EH (cell line): ENCODE measurements at places on chromosomes 12 and 14.

GRCh38 chr12:12338527-12339168 lies 11.4 kb downstream of the MANSC1 start:
- peak; percentile 52 for DNase-seq

GRCh38 chr12:95225645-95226212 lies 8.1 kb downstream of the VEZT start:
- DNase-seq: no peak

- DNase-seq: no peak
Measured at GRCh38 chr14:69325646-69326265, 65.8 kb downstream of the GALNT16 start.

- no peak for DNase-seq
Measured at GRCh38 chr12:14681190-14681589, 15.2 kb downstream of the GUCY2C start.

DNA sequence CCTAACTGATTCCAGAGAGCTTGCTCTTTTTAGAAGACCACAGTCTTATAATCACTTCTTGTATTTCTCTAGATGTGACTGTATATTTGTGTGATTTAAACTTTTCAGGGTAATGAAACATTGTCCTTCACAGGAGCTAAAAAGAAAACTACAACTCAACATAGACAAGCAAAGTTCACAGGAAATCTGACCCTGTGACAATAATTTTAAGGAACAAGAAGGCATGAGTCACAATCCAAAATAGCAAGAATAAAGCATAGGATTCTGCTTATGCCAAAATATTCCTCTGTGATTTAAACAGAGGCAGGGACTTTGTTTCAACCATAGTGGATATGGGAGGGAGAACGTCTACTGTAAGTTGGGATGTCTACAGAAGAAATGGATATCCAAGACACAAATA lies 44.3 kb downstream of the GPR65 start:
- no peak for DNase-seq

DNA sequence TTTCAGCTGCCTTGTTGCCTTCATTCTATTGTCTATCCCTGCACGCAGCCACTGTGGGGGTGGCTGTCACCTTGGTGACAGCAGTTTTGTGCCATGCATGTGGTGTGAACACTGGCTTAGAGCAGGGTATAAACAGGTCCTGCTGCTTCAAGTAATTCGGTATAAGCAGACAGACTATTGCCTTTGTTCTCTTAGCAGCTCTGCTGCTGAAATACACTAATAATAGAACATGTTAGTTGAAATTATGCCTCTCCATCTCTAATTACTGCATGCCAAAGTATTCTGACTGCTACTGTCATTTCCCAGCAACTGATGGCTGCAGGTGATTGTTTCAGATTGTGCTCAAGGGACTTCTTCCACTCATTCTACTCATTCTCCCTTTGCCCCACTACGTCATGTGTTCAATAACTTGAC lies 34.6 kb downstream of the PTPRO start:
- no peak for DNase-seq

GRCh38 chr12:32921397-32921796 lies 24.8 kb upstream of the PKP2 start:
- DNase-seq: peak; percentile 1

DNA sequence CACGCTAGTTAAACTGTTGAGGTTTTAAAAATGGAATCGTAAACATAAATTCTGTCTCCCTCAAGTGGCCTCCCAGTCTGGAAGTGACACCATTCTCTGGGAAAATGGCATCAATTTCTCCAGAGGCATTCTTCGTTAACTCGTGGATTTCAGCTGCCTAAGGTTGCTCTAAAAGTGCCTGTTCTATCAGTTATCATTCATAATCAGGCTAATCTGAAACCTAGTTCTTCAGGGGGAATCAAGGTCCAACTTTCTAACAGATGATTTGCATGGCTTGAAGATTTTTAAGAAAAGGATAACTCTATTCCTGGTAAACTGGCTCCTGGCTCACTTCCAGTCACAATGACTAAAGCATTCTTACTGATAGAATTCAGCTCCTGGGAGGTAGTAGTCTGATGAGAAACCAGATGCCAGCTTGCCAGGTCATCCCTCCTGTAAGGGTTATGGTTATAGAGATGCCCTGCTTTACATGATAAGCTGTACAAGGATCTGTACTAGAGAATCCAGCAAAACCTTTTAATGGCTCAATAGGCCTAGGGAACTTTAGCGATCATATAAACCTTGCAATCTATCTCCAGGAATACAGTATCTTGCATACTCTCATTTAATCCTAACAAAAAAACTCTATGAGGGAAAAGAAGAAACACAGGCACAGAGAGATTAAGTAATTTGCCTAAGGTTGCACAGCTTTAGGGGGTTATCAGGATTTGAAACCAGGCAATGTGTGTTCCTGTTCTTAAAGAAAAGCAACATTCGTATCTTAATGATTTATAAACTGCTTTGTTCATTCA lies 1.5 kb downstream of the L3HYPDH start:
- peak; percentile 97 for DNase-seq

DNA sequence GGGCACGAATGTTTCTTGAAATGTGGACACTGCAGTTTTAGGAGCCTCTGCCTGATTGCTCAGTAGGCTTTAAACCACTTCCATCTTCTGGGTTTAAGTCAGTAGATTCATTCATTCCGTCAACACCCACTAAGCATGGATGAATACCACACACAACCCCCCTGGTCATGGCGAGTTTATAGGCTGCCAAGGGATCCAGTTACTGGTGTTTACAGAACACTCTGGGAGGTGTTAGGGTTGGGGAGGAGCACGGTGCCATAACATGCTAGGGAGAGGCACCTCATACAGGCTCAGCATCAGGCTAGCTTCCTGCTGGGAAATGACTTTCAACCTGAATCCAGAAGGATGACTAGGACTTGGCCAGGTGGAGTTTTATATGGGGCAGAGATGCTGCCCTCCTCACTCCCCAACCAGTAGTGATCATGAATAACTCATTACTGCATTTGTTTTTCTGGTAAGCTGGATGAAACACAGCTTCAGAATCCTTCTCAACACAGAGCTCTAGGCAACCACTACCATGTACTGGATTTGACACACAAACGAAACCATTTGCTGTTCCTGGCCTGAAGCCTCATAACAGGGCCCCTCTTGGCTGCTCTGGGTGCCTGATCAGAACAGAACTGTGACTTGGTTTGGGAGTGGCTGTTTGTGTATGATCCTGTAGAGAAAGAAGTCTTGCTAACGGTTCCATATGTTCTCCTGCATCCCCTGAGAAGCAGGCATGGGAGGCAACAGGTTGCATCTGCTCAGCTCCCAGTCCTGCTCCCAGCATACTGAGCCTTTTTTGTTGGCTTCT lies 47.9 kb downstream of the FBXW8 start:
- peak; percentile 36 for DNase-seq

- DNase-seq: peak; percentile 82
Measured at GRCh38 chr12:108618079-108618952, 15.4 kb downstream of the SELPLG start.

DNA sequence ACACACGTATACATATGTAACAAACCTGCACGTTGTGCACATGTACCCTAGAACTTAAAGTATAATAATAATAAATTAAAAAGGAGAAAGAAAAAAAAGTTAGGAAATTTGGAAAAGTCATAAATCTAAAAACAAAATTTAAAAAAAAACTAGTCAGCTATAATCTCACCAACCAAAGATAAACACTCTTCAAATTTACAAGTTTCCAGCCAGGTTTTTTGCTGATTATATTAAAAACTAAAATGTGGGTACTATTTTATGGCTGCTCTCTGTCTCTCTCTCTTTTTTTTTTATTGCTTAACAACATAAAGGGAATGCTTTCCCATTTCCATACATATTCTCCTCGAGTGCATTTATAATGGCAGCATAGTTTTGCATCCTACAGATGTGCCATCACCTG lies 25.0 kb upstream of the RNASE3 start:
- DNase-seq: no peak

- DNase-seq: no peak
Measured at GRCh38 chr12:112346194-112346593, 36.0 kb downstream of the HECTD4 start.

DNA sequence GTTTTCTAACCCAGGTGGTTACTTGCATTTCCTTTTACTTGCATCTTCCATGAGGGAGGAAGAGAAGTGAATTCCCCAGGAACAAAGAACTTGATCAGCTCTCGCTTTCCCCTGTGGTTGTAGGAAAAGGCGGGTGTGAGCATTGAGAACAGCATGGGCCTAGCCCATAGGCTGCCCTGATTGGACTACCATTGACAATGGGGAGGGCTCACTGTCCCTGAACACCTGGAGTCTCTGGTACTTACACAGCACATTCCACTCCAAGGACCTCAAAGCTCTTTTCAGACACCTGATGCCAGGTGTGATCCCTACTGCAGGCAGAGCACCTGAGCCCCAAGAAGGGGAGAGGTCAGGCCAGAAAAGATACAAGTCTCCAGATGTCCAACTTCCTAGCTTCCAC lies 25.0 kb downstream of the MAX start:
- no peak for DNase-seq

DNA sequence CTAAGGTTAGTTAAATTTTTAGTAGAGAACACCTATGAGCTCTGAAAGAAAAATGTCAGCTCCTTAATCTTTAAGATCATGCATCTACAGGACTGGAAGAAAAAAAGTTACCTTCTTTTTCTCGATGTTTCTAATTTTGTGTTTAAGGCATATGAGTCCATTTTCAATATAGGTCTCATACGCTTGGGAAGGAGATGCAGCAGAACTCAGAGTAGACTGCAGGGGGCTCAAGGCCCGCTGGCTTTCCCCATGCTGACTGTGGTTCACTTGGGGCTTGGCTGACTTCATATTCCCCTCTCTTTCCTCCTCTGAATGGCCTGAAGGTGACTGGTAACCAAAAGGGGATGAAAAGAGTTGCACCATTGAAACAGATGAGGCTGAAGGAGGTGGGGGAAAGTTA lies 1.5 kb downstream of the CAPRIN2 start:
- peak; percentile 53 for DNase-seq

DNA sequence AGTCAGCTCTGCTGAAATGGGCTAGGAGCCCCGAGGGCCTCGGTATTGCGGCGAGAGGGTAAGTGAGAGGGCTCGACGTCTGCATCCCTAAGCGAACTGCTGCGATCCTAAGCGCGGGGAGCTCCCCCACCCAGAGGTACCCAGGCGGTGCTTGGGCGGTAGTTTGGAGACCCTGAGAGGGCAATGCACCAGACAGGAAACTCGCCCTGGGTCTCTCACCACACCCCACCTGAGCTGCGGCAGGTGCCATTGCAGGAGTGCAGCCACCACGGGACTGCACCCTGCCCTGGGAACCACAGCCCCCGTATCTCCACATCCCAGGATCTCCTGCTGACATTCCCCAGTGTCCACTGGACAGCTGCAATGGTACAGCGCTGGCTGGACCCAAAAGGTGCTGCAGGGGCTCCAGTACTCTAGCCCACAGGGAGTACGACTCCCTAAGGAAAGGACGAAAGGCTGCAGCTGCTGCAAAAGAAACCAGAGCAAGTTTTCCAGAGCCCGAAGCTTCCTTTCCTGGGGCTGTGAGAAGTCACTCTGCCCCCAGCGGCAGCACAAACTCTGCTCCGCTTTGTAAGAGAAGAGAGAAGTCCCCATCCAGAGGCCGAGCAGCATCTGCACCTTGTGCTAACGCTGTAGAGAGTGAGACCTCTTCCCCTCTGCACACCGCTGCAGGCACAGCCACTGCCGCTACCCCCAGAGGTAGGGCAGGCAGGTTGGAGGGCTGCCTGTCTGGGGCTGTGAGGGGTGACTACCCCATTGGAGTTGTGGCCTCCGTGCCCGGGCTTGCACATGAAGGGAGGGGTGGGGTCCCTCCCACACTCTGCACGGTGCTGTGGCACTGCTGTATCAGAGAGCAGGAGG lies 31.1 kb upstream of the MON2 start:
- DNase-seq: peak; percentile 65

GRCh38 chr12:79422060-79422812 lies 268.5 kb downstream of the PAWR start:
- peak; percentile 56 for DNase-seq
